ENCODE measurements at places on chromosomes 4 and X. TPM values are rescaled to one million over a fixed set of nuclear protein-coding genes. Genes with fewer than 3 reads are reported as not detected.
A peak's percentile ranks its signal among the peaks of the same experiment; 100 is the strongest.

The UGT2A1 gene
- total RNA-seq = not detected

The ADH1C gene
- total RNA-seq = 0.59 TPM

DNA sequence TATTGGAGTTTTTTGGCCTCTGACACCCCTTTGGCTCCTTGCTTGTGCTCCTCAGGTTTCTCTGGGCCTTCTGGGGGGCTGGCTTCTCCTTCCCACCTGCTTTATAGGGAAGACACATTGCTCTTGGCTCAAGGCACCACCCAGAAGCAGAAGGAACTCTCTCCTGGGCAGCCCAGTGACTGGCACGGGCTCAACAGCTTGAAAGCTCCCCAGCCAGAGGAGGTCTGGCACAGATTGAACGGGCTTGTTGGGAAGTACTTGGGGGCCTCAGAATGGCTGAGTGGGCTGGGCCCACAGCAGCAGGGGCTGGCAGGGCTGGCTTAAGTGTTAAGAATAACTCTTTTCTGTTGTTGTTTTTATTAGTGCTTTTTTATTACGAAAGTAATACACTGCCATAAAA, 11.2 kb upstream of the ZNF185 start:
- no peak for DNase-seq

GRCh38 chr4:7539659-7540058, 104.9 kb upstream of the PSAPL1 start:
- DNase-seq = peak; percentile 71

GRCh38 chrX:102658556-102658955, 7.3 kb downstream of the GPRASP1 start:
- DNase-seq = no peak

- DNase-seq = no peak
These were observed 601.4 kb upstream of the ACTRT1 start for GRCh38 chrX:128653524-128654060.

DNA sequence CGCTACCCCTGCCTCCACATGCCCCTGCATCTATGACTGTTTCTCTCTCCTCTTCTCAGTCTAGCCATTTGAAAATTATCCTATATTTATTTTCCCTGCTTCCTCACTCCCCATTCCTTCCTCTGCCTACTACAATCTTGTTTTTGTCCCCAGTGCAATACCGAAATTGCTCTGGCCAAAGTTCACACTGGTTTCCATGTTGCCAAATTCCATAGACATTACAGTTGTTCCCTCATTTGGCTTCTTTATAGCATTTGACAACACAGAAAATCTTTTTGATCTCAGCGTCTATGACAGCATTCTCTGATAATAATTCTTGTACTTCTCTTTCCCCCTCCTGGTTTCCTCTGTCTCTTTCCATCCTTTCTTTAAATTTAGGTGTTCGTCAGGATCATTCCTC, 99.4 kb downstream of the GPR82 start:
- DNase-seq = no peak

GRCh38 chr4:94480362-94480951, 28.7 kb downstream of the PDLIM5 start:
- no peak for DNase-seq

GRCh38 chrX:21993265-21993664, 38.9 kb upstream of the PHEX start:
- DNase-seq = no peak

DNA sequence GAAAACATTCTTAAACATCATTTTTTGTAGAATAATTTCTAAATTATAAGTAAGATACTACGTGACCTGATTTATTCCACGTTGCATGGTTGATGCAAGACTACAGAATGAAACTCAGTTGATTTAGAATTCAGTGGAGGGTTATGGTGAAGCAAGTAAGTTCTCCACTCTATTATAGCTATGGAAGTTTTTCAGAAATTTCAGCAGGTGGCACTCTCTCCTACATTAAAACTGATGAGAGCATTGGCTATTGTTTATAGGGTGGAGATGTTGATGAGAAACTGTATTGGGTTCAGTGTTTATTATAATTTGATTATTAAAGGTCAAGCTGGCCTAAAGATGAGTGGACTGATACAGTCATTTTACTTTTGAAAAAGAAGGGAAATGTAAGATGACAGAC, 88.0 kb downstream of the FNIP2 start:
- peak; percentile 52 for DNase-seq

DNA sequence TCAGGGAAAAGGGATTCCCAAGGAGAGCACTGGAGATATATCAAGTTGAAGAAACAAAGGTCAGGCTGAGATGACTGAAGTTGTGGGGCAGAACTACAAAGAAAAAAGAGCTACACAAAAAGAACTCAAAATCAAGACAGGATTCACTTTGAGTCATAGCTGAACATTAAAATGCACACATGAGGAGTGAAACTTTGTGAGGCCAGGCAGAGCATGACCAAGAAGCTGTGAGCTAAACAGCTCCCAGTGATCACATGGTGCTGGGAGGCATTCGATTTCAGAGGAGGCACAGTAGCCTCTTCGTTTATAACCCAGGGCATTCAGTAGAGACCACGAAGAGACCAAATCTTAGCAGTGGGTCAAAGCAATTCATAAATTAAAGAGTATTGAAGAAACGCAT, 145.3 kb downstream of the ATRX start:
- DNase-seq = peak; percentile 35

DNA sequence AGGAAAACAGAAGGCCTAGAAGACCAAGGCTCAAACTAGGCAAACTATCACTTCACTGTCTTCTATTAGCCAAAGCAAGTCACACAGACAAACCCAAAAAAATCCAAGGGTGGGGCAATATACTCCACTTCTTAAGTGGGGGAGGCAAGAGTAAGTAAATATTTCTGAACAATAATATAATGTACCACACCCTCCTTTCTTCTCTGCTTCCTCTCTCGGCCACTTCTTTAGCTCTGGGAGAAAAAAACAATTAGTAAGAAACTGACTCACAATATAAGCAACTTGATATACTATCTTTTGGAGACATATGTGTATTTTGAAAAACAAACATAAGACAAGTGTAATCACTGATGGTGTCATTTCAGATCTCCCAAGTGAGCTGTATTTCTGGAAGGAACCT, 14.8 kb downstream of the DCAF8L1 start:
- DNase-seq = no peak

DNA sequence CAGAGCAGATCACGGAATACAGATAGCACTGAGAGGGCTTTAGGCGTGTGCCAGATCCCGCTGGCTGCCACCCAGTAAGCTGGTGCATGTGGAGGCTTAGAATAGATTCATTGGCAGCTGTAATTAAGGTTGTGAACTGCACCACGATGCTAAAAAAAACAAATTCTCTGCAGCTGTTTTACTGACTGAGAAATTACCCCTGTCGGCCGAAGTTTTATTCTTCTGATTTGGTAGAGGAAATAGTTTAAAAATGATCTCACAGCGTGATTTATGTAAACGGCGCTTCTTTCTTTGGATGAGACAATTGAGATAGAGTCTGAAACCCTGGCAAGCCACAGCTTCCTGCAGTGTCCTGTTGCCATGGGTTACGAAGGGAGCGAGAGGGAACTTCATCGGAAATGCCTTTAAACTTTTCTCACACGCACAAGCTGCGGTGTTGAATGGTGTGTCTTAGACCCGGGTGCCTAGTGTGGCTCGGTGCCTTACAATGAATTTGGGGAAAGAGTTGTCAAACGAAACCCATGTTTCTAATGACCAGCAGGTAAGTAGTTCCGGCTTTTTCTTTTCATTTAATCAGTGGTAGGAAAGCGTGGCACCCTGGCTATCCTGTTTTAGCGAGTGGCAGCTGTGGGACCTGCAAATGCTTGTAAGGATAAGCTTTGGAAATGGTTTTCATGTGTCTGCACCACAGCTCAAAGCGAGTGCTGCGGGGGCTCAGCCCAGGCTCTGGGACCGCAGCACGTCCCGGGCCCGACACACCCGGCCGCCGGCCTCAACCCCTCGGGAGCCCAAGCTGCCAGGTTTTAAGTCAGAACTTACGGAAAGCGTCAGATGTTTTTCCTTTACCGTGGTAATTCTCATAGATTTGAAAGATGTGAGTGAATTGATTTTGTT, 71.7 kb upstream of the HGFAC start:
- peak; percentile 96 for DNase-seq

DNA sequence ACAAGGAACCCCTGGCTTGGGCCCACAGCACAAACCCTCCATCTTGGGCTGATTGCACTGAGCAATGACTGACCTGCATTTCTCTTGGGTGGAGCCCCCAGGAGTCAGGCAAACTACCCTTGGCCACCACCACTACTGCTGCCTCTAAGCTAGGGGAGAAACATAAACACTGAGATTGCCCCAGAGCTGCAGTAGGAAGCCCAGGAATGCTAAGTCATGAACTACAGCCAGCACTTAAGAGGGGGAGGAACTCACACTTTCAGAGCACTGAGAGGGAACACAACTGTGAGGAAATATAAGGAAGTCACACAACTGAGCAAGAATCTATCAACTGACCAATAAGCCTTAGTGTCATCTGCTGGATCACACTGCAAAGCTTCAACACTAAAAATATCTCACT, 111.6 kb upstream of the PPP3CA start:
- no peak for DNase-seq

DNA sequence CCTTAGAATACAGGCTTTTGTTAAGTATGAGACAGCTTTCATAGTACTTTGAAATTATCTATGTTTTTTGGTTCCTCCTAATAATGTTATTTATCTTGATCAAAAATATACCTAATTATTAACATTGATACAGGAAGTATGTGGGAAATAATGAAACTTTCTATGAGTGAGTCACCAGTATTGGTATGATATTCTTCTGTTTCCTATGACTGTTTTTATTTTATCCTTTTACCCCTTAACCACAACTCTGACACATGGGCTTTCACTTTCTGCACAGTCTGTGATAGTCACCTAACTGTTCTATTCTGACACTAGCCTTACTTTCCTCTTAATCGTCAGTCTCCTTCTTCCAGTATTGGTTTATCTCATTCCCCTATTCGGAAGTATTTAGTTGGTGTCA, 4.7 kb downstream of the THAP9 start:
- DNase-seq = peak; percentile 76

DNA sequence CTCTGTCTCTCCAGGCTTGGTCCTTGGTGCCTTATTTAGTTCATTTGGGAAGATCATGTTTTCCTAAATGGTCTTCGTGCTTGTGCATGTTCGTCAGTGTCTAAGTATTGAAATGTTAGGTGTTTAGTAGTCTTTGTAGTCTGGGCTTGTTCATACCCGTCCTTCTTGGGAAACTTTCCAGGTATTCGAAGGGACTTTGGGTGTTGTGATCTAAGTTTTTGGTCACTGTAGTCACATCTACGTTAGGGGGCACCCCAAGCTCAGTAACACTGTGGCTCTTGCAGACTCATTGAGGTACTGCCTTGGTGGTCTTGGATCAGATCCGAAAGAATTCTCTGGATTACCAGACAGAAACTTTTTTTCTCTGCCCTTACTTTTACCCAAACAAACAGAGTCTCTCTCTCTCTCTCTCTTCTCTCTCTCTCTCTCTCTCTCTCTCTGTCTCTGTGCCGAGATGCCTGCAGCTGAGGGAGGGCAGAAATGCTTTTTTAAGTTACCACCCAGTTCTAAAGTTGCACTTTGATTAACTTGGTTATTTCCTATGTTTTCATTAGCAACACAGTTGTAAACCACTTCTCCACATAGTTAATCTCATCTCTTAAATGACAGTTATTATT, 67.6 kb upstream of the SLC7A3 start:
- DNase-seq = no peak

GRCh38 chrX:123878252-123878721, 18.4 kb downstream of the XIAP start:
- DNase-seq = no peak

DNA sequence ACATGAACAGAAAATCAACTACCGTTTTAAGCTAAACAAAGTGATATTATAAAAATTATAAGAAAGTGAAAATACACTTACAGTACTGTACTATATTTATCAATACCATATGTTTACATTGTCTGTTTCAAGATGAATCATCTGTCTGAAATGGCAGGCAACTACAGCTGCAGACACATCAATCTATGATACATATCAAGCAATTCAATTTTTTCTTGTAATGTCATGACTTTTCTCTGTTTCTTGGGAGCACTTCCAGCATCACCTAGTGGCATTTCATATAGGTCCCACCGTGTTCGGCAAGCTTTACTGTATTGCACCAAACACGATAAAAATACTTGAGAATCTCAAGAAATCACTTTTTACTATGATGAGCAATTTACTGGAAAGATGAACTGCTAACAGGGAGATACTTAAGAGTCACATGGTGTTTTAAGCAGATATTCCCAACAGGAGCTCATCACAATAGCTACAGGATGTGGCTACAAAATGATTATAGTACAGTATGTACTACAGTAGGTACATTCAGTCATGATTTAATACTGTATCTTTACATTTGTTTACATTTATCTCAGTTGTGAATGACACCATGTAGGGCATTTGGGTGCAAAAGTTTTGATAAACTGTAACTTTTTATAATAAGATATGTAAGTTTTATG, 207.4 kb downstream of the ADAM29 start:
- no peak for DNase-seq

DNA sequence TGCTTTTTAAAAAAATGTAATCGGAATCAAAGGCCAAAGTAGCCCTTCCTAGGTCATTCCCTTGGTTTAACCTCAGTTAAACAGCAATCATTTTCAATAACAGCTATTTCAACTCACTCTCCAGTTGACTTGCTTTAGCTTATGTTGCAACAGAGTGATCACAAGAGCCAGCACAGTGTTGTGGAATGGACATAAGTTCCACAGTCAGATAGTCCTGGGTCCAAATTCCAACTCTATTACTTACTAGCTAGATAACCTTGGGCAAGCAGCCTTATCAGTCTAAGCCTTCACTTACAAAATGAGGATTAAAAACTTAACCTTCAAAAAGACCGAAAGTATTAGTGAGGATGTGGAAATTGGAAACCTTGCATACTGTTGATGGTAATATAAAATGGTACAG, 9.2 kb upstream of the GPC3 start:
- DNase-seq = no peak
